ENCODE measurements at places on chromosomes 3 and 15.
A peak's percentile ranks its signal among the peaks of the same experiment; 100 is the strongest.

DNA sequence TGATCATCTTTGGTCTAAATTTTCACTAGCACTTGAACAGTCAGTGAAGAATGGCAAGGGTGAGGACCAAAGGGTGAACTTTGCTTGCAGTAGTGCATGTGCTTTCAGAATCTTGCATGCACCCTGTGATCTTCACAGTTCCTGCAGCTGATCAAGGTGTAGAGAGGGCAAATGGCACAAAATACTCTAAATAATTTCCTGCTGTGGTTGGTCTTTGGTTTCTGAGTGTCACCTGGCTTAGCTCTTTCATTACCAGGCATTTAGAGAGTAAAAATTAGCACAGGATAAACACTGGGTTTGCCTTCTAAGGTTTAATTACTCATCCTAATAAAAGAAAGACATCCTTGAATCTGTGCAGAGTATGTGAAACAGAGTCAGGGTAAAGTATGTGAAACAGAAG lies 11.4 kb downstream of the TIPARP start:
- no peak for DNase-seq

GRCh38 chr3:53836084-53836872 lies 9.9 kb downstream of the CHDH start:
- no peak for DNase-seq

- no peak for DNase-seq
Measured at GRCh38 chr15:85454403-85454802, 74.0 kb downstream of the AKAP13 start.

DNA sequence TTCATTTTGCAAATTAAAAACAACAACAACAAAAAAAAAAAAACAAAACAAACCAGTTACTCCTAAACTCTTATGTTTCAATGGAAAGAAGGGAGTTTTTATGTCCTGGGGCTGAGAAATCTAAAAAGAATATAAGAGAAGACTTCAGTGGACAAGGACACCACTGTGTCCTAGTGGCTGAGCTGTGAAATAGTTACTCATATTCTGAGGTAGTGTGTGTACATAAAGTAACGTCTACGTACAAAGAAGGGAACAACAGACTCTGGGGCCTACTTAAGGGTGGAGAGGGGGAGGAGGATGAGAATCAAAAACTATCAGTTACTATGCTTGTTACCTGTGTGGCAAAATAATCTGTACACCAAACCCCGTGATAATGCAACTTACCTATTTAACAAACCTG lies 6.0 kb upstream of the TP53BP1 start:
- no peak for DNase-seq

- DNase-seq: no peak
Measured at GRCh38 chr15:85976986-85977385, 102.7 kb upstream of the AGBL1 start.

DNA sequence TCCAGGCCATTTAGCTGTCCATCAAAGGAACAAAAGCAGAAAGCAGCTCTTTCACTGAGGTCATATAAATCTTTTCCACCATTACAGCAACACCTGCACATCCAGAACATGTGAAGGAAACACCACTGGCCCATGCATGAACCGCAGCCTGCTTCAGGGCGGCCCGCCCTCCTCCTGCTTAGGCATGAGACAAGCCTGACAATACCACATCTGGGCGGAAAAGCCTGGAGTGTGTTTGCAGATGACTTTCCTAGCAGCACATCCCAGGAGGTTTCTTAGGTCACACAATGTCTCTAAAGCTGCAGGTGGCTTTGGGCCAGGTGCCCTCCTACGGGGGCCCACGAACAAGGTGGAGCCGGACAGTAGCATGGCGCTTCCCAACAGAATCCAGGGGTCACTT lies 19.6 kb downstream of the CYFIP1 start:
- no peak for DNase-seq

GRCh38 chr3:99084826-99085225 lies 183.3 kb upstream of the DCBLD2 start:
- DNase-seq: no peak

DNA sequence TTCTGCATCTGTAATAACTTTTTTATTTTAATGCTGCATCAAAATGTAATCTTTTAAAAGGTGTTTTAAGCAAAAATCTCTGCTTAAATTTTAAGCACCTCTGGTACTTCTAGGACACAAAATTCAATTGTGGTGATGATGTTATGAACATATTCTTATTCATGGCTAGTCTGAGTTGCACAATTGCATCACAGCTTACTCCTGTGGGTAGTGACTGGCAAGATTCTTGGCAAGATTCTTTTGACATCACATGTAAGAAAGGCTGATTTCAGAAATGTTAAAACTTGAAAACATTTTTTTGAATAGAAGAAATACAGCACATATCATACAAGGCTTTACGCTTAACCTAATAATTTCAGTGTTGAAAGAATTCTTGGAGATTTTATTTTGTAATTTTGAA lies 35.7 kb downstream of the IQCH start:
- no peak for DNase-seq

- no peak for DNase-seq
Measured at GRCh38 chr15:25186411-25186810, 231.6 kb downstream of the SNRPN start.

DNA sequence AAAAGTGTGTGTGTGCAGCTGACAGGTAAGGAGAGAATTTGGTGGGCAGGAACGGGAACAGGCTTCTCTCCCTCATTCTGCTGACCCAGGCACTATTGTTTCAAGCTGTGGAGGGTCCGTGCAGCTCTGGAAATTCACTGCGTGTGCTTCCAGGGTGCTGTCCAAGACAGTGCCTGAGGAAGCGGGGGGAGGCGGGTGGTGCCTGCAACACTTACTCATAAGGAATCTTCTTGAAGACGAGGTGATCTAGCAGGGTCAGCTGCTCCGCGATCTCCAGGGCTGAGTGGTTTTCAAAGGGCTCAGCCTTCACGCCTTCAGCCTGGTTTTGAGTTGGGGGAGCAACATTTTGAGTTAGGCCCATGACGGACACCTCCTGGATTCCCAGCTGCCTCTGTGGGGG lies 46.6 kb upstream of the CTSH start:
- DNase-seq: no peak

DNA sequence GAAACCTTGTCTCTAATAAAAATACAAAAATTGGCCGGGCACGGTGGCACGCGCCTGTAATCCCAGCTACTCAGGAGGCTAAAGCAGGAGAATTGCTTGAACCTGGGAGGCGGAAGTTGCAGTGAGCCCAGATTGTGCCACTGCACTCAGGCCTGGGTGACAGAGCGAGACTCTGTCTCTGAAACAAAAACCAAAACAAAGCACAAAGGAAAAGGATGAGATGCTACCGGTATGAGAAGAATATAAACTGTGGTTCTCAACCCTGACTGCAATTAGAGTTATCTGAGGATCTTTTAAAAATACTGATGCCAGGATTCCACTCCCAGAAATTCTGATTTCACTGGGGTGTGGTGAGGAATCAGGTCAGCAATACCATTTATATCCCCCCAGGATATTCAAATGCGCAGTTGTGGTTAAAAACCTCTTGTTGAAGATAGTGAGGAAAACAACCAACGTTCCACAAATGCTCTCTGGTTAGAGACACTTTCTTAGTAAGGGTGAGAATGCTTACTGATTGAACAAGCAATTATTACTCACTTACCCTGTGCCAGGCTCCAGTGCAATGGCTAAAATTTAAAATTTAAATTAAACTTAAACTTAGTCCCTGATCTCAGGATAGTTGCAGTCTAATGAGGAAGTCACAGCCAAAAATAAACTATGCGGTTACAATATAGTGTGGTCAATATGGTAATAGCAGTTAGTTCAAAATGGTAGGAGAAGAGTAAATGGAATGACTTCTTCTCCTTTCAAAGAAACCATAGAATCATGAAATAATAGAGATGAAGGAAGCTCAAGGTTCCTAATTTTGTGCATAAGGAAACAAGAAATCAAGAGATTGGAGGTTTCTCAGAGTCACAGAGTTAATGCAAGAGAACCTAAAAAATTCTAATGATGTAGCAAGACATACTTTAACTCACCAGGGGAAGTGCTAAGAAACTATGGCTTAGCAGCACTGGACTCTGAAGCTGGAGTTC lies 109.5 kb downstream of the SSR3 start:
- peak; percentile 36 for DNase-seq

DNA sequence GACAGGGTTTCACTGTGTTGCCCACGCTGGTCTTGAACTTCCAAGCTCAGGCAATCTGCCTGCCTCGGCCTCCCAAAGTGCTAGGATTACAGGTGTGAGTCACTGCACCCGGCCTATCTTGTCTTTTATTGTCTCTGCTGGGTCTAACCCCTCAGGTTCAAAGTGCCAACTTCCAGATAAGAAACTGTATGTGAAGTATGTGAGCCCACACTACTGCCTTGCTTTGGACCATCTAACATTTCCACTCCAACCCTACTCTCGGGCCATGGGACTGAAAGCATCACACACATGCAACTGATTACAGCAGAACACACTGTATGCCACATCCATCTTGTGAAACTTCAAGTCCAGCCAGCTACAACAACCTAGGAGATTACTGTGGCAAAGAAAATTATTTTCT lies 256.1 kb upstream of the VEPH1 start:
- no peak for DNase-seq

- no peak for DNase-seq
Measured at GRCh38 chr3:151933234-151933853, 59.9 kb downstream of the SUCNR1 start.

- no peak for DNase-seq
Measured at GRCh38 chr15:90103701-90104329, 1.5 kb upstream of the IDH2 start.

- DNase-seq: no peak
Measured at GRCh38 chr15:26115229-26115943, 252.3 kb upstream of the ATP10A start.

- DNase-seq: no peak
Measured at GRCh38 chr15:89003865-89004725, 84.2 kb upstream of the ABHD2 start.

DNA sequence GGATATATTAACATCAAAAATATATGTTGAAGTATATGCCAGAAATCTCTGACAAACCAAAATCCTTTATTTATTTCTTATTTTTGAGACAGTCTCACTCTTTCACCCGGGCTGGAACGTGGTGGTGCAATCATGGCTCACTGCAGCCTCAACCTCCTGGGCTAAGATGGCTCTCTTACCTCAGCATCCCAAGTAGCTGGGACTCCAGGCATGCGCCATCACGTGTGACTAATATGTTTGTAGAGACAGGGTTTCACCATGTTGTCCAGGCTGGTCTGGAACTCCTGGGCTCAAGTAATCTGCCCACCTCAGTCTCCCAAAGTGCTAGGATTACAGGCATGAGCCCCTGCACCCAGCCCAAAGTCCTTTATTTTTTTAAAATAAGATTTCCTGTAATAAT lies 11.9 kb downstream of the FAIM start:
- DNase-seq: no peak

- DNase-seq: no peak
Measured at GRCh38 chr3:46709721-46710120, 7.9 kb downstream of the PRSS50 start.

DNA sequence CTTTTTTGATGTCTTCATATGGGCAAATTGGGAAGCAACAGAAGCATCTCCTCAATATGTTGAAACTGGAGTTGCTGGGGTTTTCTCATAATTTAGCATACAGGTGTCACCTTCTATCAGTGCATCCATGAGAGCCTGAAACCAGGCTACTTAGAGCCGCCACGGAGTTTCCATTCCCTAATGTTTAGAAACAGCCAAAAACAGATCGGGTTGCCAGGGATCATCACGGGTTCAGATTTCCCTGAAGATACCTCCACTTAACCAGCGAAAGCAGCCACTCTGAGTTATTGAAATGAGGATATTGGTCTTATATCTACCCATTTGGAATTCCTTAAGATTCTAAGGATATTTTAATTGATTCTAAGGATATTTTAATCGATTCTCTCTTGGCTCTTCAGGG lies 14.5 kb downstream of the TERB2 start:
- DNase-seq: no peak

DNA sequence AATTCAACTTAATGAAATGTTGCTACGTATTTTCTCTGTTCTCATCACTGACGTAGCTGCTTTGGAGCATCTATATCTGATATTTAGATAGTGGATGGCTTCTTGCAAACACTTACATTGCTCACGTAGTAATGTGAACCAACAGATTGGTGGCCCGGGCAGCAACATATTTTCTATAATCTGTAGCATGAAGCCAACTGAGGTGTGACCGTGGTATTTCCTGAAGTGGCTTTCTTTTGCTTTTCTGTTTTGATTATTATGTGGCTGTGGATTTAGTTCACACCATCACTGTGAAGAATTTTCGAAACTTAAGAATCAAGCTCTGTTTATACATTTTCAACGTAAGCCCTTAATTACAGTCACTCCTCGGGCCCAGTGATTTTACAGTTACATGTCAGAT lies 288.5 kb downstream of the LPP start:
- no peak for DNase-seq

DNA sequence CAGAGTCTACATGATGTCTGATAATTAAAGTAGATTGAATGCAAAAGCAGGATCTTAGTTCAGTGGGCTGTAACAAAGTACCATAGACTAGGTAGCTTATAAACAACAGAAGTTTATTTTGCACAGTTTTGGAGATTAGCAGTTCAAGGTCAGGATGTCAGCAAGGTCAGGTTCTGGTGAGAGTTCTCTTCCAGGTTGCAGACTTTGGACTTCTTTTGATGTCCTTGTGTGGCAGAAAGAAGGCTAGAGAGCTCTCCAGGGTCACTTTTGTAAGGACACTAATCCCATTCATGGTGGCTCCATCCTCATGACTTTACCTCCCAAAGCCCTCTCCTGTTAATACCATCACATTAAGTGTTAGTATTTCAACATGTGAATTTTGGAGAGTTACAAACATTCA lies 12.1 kb downstream of the FYTTD1 start:
- no peak for DNase-seq

Measured in inflammatory macrophage treated with lipopolysaccharide for 1 hour (primary cell).